ENCODE measurements at places on chromosomes 3 and 15.

GRCh38 chr3:192826214-192827006 lies 91.2 kb downstream of the MB21D2 start:
- DNase-seq, result peak; percentile 60

DNA sequence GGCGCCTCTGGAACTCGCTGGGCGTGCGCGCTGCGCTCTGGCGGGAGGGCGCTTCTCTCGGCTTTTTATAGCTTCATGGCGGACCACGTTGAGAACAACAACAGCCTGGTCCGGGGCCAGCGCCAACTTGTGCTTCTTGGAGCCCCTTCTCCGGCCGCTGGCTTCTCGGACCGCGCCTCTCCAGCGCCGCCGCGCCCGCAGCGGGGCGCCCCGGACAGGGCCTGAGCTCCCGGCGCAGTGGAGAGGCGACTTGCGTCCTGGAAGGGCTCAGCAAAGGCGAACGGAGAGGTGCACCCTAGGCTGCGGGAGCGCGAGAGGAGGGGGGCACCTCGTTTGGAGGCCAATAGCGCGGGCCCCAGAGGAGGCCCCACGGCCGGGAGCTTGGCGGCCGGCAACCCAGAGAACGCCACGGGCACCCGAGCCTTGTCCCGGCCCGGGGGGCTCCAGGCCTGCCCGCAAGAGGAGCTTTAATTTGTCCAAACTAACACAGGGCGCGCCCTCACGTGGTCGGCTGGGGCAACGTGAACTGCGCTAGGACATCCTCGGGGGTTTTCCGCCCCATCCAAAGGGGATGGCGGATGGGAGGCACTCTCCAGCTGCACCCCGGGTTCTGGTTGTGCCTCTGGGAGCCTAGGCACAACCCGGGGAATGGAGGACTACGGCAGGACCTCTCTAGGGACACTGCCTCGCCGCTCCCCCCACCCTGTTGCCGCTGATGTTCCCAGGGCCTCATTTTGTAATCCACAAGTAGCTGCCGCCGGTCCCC lies 37.8 kb downstream of the HMCES start:
- DNase-seq, result peak; percentile 70

- DNase-seq, result no peak
Measured at GRCh38 chr3:62415312-62415801, 42.0 kb upstream of the FEZF2 start.

DNA sequence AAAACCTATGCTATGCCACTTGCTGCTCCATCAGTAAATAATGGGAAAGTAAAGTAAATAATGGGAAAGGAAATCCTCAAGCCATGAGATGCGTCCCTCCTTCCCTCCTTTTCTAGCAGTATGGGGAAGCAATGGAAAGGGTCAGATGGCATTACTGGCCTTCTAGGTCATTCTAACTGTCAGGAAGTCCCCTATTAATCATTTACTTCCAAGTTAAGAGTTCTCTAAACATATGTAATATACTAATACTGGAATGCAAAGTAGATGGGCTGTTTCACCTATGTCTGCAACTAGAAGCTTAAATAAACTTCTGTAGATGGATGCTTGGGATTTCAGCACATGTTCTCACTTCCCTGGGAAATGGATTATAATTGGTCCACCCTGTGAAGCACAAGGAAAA lies 55.9 kb downstream of the MDFIC2 start:
- no peak for DNase-seq

GRCh38 chr3:46280105-46280797 lies 38.0 kb downstream of the CCR3 start:
- no peak for DNase-seq

- DNase-seq, result no peak
Measured at GRCh38 chr15:72176159-72176558, 21.4 kb downstream of the GRAMD2A start.

DNA sequence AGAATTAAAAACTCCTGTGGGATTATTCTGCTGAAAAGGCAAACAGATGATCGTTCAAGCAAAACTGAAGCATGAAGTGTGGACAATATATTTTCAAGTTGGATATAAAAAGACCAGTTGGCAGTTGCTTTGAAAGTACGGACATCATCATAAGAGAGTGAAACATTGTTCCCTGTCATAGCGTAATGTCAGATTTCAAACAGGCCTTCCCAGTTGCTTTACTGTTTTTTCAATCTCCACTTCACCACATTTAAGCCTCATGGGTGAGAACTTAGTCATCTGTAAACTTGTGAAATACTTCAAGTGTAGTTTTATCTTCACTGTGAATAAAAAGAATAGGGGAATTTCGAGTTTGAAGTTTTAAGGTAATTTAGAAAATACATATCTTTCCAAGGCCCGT lies 435.1 kb upstream of the CNTN3 start:
- no peak for DNase-seq

- DNase-seq, result no peak
Measured at GRCh38 chr15:69973102-69973714, 124.5 kb downstream of the TLE3 start.

DNA sequence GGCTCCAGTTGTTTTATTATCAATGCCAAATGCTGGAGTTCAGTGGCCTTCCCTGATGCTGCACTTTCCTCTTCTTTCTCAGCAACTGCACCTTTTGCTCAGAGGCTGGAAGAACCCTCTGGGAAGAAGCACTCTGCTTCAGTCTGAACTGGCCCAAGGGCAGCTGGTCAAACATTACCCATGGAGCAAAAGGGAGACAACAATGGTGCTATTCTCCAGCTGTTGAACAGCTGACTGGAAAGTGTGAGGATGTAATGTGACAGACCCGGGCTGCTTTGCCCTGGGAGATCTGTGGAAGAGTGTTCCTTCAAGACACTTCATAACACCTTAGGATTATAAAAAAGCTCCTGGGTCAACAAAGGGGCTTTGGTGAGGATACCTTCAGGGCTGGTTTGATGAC lies 84.9 kb downstream of the EPHB1 start:
- peak; percentile 79 for DNase-seq

- no peak for DNase-seq
Measured at GRCh38 chr3:148102156-148102555, 595.5 kb upstream of the AGTR1 start.

DNA sequence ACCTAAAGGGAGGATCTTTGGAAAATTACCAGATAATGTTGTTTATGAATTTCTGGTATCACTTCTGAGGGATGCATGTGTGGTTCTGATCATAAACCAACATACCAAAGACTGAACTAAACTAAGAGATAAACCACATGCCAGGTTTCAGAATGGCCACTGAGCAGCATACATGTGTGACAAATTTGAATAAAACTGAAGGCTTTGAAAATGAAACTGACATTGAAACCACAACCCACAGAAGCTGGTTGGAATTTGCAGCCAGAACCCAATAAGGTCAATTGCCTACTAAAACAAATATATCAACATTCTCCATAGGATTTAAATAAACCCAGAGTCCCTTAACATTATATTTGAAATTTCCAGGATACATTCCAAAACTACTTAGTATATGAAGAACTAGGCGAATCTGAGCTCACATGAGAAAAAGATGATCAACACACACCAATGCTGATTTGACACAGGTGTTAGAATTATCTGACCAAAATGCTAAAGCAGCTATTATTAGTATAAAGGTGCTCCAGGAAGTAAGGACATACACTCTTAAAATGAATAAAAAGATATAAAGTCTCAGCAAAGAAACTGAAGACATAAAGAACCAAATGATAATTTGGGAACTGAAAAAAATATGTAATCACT lies 125.0 kb downstream of the ZNF280D start:
- DNase-seq, result no peak

- no peak for DNase-seq
Measured at GRCh38 chr15:70535955-70536338, 227.4 kb downstream of the UACA start.

DNA sequence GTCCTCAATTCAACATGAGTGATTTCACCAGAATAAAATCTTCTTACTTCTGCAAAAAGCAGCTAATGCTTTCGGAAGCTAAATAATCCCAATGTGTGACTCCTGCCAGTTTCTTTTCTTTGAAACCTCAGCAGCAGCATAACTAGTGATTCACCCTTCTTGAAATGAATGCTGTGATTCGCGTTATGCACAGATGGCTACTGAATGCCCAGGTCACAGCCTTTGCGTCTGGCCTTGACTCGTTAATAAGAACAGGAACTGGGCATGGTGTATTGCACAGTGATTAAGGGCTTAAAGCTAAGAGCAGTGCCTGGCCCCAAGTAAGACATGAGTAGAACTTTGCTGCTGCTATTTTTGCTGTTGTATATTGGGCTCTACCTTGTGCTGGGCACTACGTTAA lies 19.0 kb downstream of the CGNL1 start:
- no peak for DNase-seq

GRCh38 chr3:149174901-149175300 lies 45.5 kb downstream of the HPS3 start:
- DNase-seq, result no peak

- peak; percentile 33 for DNase-seq
Measured at GRCh38 chr3:115146032-115146417, 1.1 kb downstream of the ZBTB20 start.

DNA sequence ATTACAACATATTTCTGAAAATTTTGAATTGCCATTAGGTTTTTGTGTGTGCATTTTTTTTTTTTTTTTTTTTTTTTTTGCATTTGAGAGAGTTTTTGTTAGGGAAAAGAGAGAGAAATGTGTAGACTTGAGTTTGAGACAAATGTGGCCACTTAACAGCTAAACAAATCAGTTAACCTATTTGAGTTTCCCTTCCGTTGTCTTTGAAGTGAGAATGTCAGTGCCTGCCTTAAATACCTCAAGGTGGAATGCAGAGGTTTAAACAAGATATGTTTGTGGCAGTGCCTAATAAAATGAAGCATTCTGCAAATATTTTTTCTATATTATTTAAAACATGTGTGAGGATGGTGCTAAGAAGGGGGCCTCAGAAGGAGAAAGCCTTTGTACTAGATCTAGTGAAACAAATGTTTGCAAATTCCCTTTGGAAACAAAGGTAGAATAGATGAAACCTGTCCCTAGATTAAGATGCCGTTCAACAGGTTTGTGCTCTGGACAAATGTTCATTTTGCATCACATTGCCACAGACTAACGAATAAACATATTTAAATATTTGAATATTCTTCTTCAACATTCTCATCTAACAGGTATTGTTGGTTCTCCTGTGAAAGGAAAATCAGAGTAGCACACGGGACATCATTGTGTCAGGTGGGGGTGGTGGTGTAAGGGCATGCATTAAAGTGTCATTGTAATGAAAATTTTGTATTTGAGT lies 80.7 kb downstream of the SATB1 start:
- DNase-seq, result no peak

DNA sequence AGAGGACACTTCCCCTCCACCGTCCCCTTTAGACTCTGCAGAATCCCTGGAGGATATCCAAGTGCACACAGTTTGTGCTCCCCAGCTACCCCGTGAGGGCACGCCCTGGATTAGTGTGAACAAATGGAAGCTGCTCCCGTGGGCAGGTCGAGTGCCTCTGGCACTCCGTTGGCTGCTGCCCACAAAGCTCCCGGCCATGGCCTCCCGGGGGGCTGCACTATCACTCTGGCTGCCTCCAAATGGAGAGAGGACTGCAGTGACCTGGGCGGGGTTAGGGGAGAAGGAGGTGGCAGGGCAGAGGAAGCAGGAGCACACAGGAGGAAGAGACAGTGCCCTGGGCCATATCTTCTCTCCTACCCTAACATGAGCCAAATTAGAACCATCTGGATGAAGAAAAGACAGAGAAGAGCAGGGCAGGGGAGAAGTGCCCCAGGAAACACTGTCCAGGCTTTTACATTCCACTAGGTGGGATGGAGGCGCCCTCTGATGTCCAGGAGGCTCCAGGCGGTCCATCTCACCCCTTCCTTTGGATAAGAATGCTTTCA lies 29.4 kb upstream of the ACAD9 start:
- DNase-seq, result no peak

- DNase-seq, result no peak
Measured at GRCh38 chr15:100056411-100057072, 285.2 kb downstream of the ADAMTS17 start.

- DNase-seq, result no peak
Measured at GRCh38 chr3:70982700-70983140, 600.8 kb downstream of the FOXP1 start.

GRCh38 chr3:84439476-84439875 lies 519.3 kb upstream of the CADM2 start:
- no peak for DNase-seq

- no peak for DNase-seq
Measured at GRCh38 chr3:138197058-138197457, 10.0 kb downstream of the ARMC8 start.

GRCh38 chr3:39350714-39351113 lies 21.2 kb downstream of the CCR8 start:
- no peak for DNase-seq

- DNase-seq, result no peak
Measured at GRCh38 chr3:123610331-123610730, 25.5 kb upstream of the HACD2 start.

DNA sequence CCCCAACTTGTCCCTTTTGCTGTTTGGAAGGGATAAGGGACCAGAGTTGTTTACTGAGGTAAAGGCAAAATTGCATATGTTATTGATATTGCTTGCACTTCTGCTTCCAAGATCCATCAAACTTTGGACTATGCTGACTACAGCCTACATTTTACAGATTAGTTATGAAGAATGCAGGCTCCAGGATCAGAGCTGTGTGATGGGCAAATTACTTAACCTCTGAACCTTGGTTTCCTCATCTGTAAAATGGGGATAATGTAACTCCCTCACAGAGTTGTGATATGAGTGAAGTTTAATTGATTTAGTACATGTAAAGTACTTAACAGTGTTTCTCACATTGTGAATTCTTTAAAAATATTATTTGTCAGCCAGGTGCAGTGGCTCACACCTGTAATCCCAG lies 15.9 kb downstream of the FAIM start:
- DNase-seq, result no peak

DNA sequence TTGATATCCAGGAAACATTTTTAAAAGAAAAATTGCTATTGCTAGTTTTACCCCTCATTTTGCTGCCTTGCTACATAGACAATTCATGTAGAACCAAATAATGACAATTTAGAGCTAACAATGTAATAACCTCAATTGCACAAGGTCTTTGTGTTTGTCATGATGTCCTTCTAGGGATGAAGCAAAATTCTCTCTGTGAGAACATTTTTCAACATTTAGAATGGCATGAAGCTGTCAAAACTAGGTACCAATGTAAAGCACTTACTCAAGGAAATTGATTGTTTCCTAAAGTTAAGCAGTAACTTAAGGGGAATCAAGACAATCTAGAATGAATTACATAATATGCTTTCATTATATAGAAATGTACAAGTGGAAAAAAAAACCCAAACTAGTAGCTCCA lies 7.9 kb upstream of the FGF7 start:
- DNase-seq, result no peak

DNA sequence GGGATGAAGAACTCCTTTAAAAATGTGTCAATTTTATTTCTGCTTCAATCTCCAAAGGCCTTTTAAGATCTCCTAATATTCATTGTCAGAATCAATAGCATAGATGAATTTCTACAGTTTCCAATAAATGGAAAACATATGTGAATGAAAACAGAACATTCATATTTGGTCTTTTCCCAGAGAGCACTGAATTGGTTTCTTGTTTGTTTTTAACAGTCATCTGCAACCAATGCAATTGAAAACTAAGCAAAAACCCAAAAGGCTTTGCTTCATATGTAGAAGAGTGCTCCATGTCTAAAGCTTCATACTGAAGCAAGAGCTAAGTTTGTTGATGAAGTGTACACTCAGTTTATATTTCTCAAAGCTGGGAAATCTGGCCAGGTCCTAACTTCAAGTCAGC lies 426.5 kb upstream of the CDIN1 start:
- no peak for DNase-seq

Data from NCI-H774 (cell line).